ENCODE measurements at places on chromosomes 5 and 9. TPM values are rescaled to one million over a fixed set of nuclear protein-coding genes. Genes with fewer than 3 reads are reported as not detected.

Gene FAM221B
- not detected for total RNA-seq

GRCh38 chr5:16897284-16897704 lies 38.8 kb downstream of the MYO10 start:
- no peak for DNase-seq

DNA sequence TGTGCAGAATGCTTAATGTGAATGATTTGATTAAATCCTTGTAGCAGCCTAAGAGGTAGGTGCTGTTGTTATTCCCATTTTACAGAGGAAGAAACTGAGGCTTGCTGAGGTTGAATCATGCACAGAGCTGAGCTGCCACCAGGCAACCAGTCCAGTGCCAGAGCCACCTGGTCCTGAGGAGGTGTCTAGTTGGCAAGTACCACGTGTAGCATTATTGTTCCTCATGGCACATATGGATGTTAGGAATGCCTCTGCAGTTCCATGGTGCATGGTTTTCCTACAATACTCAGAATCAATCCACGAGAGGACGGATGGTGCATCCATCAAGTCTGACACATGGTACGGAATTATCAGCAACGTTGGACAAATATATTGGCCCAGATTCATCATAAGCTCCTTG lies 8.9 kb downstream of the UBE2QL1 start:
- no peak for DNase-seq

DNA sequence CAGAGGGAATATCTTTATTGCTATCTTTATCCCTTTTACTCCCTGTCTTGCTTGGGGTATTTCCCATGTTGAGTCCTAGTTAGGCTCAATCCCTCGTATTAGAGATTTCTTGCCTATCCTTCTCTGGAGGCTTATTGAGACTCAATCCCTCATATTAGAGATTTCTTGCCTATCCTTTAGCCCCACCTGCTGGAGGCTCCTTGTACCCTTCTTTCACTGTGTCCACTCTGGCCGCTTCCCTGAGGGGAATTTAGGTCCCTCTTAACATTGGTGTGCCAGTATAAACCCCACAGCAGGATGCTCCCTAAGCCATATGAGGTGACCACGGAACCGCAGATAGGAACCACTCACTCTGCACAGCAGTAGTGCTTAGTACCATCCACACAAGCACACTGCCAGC lies 110.7 kb upstream of the MAMDC2 start:
- no peak for DNase-seq

Gene WDR38
- total RNA-seq, result not detected

Gene GRHPR
- total RNA-seq, result 127 TPM

DNA sequence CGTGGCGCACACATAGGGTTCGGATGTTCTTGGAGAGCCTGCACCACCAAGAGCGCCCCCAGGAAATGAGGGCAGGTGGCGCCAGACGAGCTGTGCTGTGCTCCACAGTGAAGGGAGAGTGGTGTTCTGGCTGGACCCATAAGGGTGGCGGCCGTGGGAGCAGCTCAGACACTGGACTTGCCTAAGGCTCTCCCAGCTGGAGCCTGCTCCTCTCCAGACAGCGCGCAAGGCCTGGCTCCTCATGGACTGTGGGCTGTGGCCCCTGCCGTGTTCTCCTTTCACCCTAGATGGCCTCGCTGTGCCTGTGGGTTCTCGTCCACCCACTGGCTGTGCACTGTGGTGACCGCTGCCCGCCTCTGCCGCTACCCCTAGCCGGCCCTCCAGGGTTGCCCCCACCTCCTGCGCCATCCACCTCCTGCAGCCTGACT lies 92.9 kb downstream of the EHMT1 start:
- no peak for DNase-seq

- DNase-seq, result no peak
Measured at GRCh38 chr9:125410522-125410894, 148.9 kb downstream of the GAPVD1 start.

DNA sequence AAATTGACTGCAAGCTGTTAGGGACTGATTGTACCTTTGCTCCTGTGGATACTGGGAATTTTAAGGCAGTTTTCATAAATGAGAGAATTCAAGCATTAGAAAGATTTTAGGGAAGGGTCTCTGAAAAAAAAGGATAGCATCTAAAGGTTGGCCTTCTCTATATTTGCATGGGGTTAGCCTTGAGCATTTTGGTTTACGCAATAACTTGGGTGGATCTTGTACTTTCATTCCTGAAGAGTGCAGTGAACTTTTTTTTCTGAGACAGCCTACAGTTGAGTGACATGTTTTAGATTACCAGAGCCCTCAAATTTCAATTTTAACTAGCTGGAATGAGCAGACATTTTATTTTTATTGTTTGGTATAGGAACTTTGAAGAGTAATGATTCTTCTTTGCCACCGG lies 91.6 kb upstream of the NR3C1 start:
- no peak for DNase-seq

GRCh38 chr9:107740088-107740980 lies 250.8 kb upstream of the KLF4 start:
- no peak for DNase-seq

Gene LOX
- 0.69 TPM for total RNA-seq

GRCh38 chr9:16681652-16681987 lies 188.8 kb downstream of the BNC2 start:
- no peak for DNase-seq

GRCh38 chr9:32384364-32385151 lies at the start of gene ACO1:
Gene ACO1 (plus strand): TSS chr9:32384643. CDS start chr9:32405507, 20,864 bp downstream.
- DNase-seq, result peak; percentile 28

- no peak for DNase-seq
Measured at GRCh38 chr9:129613520-129614175, 7.3 kb downstream of the C9orf50 start.

Measured in GM12878 (cell line).